ENCODE measurements at places on chromosomes 7 and 10.

DNA sequence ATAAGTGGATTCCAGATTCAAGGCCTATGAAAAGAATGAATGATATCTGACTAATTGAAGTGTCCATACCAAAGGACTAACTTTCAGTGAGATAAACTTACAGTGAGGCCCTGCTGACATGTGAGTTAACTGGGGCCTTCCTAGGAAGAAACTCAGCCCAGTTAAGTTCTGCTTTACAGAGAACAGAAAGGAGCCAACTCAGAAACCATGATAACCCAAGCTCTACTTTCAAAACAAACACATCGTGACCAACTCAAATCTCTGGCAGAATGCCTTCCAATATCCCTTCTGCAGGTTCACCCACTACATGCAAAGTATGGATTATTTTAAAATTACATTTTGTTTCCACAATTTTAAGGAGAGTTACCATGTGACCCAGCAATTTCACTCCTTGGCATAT lies 75.8 kb upstream of the MRLN start:
- DNase-seq, result no peak

DNA sequence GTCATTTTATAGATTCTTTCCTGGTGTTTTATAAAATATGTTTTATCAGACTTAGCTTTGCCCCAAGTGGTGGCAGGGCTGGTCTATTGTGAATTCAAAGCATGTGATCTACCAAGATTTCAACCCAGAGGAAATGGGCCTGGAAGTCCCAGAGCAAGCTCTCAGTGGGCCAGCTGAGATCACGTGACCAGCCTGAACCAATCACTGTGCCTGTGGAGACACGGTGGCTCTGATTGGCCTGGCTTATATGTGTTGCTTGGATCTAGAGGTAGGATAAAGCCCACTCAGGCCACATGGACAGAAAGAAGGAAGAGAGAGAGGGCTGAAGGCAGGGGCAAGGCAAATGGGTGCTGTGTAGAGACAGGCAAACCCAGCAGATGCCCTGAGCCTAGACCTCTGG lies 65.5 kb upstream of the GATA3 start:
- DNase-seq, result no peak

- DNase-seq, result peak; percentile 65
Measured at GRCh38 chr7:79293655-79294142, 159.8 kb downstream of the MAGI2 start.

DNA sequence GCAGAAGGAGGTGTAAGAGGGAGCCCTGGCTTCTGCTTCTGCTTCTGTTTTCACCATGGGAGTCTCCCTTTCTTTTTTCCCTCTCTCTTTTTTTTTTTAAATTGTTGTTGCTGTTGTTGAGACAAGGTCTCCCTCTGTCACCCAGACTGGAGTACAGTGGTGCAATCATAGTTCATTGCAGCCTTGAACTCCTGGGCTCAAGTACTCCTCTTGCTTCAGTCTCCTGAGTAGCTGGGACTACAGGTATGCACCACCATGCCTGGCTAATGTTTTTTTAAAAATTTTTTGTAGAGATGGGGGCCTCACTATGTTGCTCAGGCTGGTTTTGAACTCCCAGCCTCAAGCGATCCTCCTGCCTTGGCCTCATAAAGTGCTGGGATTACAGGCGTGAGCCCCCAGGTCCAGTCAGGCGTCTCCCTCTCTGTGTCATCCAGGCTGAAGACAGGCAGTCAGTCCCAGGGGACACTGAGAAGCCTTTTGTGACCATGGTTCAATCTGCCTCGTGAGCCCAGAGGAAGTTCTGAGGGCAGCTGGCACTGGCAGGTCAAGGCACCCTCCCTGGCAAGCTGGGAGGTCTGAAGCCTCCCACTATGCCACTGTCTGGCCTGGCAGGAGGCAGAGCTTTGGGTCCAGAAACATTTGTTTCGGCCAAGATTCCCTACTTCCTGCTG lies 33.6 kb upstream of the NPFFR1 start:
- no peak for DNase-seq

DNA sequence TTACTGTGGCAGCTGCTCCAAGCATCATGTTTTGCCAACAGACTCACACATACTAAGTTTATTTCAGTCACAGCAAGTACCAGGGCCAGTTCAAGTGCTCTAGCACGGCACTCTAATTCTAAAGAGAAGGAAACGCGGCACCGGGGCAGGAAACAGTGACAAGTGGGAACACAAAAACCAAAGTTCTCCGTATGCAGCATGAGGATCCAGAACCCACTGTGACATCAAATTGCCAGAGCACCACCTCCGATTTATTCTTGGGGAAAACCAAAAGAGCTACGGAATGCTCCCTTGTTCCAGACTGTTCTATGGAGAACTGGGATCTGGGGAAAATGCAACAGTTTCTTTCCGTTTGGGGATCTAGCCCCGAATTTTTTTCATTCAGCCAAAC lies 448 bp upstream of the PTER start:
- DNase-seq, result no peak

- peak; percentile 53 for DNase-seq
Measured at GRCh38 chr10:63491588-63492316, 26.0 kb upstream of the JMJD1C start.

DNA sequence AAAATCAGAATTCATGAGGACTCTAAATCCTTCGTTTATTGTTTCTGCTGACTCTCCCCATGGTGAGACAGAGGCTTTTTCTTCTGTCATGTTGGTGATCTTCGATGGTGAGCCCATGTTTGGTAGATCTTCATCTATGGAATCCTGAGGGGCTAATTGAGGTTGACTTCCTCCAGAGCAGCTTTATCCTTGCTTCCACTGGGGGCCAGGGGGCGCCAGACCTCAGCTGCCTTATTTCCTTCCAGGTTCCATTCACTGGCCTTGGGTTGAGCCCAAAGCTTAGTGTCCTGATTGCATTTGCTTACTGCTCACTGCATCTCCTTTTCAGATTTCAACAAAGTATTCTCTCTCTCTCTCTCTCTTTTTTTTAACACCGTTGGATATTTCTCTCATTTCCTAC lies 80.7 kb downstream of the GCC1 start:
- DNase-seq, result no peak

GRCh38 chr7:1943326-1943725 lies 273.2 kb downstream of the ELFN1 start:
- no peak for DNase-seq

DNA sequence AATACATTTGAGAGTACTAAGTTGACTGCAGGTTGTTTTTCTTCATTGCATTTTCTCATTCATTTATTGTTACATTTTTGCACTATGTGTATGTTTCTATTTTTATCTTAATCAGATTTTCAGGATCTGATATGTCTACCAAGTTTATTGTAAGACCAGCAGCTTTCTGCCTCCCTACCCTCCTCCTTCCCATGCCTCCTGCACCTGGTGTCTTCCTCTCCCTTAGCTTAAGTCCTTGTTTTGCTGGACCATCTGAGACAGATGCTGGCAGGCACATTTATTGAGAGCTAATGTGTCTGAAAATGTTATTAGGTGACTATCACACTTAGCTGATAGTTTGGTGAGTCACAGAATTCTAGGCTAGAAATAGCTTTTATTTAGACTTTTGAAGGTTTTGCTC lies 79.6 kb downstream of the ANLN start:
- peak; percentile 29 for DNase-seq

DNA sequence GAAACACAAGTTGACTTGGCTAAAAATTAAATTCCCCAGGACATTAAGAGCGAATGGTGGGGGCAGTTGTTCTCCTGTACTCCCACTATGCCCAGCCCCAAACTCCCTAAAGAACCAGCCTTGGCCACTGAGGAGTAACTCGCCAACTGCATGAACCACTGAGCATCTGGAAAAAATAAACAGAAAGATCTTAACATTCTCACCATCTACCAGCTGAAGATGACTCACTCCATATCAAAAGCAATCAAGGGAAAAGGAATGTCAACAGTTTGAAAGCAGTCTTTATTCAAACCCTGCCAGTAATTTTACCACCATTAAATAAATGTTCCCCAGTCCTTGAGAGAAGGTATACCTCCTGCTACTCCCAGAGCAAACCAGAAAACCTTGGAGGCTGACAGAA lies 45.4 kb downstream of the CTTNBP2 start:
- peak; percentile 92 for DNase-seq

DNA sequence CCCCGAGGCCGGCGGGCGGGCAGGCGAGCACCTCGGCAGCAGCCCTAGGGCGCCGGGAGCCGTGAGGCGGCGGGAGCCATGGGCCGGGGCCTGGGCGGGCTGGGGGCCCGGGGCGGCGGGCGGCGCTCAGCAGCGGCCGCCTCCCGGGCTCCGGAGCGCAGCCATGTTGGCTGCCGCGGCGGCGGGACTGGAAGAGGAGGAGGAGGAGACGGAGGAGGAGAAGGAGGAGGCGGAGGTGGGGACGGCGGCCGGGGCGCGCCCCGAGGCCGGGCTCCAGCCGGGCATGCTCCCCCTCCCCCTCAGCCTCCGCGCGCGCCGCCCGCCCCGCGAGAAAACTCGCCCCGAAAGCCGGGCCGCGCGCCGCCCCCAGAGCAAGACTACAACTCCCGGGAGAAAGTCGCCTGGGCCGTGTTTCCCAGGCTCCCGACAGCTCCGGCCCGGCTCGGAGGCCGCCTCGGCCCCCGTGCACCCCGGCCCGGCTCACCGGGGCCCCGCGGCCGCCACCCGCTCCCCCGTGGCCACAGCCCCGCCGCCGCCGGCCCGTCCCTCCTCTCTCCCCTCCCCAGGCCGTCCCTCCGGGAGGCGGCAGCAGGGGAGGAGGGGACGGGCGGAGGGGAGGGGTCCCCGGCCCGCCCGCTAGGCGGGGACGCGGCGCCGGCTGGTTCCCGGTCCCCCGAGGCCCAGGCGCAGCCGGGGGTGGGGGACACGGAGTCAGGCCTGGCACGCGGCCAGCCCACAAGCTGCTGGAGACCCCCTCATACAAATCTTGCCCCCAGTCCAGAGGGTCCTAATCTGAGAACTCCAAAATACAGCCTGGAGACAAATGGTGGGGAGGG lies at the start of gene DLG5:
Gene DLG5, minus strand, starts transcription at position 190 of the 836 bp plus-strand sequence. CDS start 235 bp downstream, outside the sequence.
- DNase-seq, result no peak

Measured in astrocyte (in vitro differentiated cells and primary cell).